ENCODE measurements at places on chromosomes 16 and 17.

- no peak for DNase-seq
Observed at GRCh38 chr17:17079336-17079735, 37.1 kb downstream of the MPRIP start.

GRCh38 chr16:69087161-69087581, 18.3 kb upstream of the HAS3 start:
- no peak for DNase-seq

DNA sequence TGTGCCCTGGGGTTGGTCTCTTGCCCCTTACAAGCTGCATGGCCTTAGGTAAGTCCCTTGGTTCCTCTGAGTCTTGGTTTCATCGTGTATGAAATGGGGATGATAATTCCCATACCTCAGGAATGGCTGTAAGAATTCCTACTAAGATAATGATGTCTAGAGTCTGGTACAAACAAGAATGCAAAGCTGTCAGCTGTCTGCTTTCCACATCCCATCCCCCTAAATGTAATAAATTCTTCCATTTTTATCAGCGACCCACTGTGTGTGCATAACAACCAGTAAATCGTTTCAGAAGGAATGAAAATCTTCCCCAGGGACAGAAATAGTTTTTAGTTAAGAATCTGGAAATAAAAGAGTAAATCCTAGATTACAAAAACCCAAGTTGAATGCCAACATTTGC, 95.4 kb downstream of the CPPED1 start:
- no peak for DNase-seq

GRCh38 chr17:46733837-46734475, 84.5 kb downstream of the WNT3 start:
- no peak for DNase-seq

- DNase-seq: no peak
Observed at GRCh38 chr17:79797492-79798298, 818 bp upstream of the CBX8 start.

DNA sequence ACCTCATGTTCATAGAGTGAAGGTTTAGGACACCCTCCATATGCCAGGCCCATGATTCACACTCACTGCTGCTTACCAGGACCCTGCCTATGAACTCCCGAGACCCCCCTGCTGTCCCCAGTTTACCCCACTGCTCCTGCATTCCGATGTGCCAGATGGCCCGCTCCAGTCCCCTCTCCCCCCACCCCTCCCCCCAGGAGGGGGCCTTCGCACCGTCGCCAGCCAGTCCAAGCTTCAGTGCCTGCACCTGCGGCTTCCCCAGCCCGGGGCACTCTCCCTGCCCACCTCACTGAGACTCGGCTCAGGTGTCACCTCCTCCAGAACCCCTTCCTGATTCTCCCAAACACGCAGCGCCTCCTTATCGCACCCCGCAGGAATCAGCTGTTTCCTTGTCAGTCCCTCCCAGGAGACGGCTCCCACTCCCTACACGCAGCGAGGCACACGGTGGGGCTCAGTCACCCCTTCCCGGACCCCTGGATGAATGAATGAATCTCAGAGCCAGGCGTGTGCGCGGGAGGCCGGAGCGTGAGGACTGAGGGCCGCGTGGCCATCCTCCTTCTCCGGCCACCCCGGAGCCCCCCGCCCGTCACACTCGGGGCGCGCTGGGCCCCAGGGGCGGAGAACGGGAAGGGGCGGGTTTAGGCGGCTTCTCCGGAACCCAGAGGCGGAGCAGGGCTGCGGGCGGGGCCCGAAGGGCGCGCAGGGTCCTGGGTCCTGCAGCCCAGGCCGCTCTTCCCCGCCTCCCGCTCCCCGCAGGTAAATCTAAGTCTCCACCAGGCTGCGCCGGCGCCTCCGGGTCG, 1.6 kb downstream of the MYO1C start:
- no peak for DNase-seq

DNA sequence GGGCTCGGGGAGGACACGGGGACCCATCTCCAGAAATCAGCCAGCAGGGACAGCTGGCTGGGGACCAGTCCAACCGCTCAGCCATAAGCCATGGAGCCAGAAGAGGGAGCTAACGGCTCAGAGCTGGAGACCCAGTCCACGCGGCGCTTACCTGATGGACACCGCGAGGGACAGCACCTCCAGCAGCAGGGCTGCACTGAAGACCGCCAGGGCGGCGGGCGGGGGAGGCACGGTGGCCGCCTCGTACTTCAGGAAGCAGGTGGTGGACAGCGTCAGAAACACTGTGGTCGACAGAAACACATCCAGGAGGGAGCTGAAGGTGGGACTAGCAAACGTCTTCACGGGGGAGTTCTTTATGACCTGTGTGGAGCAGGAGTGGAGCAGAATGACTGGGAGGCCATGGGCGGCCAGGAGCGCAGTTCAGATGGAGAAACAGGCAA, 102.6 kb upstream of the CREBBP start:
- DNase-seq: no peak

DNA sequence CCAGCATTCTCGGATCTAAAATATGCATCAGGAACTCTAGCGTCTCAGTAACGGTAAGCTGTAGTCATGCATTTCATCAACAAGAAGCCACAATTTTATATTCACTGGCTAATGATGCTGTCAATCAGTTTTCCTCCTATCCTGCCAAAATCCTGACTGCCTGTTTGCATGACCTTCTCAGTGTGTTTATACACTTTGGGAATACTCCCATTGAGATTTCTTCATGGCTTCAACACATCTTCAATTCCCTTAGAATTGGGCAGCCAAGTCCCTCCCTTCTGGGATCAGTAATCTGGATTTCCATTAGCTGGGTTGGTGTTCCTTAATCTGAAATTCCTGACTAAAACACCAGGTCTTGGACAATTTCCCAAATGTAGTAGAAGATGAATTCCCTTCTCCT, 348.9 kb upstream of the DYNLRB2 start:
- no peak for DNase-seq

DNA sequence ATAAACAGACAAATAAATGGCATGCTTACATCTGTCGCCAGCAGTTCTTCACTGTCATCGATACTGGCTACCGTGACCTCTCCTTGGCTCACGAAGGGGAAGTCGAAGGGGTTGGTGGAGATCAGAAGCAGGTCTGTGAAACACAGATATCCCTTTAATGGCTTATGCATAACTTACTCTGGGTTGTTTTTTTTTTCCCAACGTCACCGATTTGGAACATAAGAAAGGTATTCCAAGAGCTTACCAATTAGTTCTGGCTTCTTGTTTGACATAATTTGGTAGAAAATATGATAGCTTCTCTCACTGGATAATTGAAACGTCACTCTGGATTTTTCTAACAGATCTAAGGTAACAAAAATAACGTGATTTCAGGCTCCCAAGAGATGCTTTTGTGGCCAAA, 18.2 kb downstream of the MYH13 start:
- DNase-seq: no peak

- DNase-seq: no peak
Observed at GRCh38 chr16:70809392-70810060, 8.6 kb upstream of the VAC14 start.

DNA sequence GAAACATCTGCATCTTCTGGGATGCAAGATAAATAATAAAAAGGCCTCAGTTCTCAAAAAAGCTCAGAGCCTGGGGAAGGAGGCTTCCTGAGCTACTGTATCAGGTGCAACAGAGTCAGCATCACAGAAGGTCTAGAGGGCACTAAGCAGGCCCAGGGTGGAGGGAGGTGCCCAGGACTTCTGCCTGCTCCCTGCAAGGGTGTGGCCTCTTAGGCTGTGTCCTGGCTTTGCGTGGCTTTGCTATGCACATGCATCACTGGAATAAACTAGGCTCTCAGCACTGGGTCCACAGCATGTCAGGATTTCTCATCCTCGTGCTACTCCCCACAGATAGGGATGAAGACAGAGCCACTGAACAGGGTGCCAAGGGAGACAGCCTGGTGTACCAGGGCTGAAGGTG, 25.5 kb downstream of the CDK5R1 start:
- DNase-seq: no peak

- no peak for DNase-seq
Observed at GRCh38 chr16:23821467-23821866, 14.3 kb upstream of the PRKCB start.

DNA sequence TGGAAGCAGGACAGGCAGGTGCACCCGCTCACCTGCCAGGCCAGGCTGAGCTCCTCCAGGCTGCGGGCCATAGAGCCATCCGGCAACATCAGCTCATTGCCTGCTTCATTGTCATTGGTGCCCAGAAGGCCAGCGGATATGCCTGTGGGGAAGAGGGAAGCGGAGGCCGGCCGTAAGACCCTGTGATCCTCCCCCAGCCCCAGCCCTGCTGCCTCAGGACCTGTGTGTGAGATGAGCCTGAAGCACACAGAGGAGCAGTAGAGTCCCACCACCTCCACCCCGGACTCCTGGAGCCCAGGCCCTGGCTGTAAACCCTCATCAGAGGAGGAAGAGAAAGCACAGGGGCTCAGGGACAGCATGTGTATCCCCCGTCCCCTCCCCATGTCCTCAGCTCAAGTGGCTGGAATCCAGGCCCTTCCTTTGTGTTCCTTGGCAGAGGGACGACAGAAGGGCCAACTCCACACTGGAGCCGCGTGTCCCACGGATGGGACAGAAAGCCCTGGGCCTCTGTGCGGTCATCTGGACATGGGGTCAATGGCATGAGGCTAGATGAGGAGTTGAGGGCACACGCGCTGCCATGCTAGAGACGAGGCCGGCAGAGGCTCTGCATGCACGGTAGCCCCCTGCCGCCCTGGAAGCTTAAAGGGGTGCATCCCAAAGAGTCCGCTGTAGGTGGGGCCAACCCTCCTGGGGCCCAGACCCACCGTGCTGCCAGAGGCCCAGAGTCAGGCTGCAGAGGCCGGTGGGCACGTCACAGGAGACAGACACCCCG, 39.1 kb downstream of the RMI2 start:
- no peak for DNase-seq

DNA sequence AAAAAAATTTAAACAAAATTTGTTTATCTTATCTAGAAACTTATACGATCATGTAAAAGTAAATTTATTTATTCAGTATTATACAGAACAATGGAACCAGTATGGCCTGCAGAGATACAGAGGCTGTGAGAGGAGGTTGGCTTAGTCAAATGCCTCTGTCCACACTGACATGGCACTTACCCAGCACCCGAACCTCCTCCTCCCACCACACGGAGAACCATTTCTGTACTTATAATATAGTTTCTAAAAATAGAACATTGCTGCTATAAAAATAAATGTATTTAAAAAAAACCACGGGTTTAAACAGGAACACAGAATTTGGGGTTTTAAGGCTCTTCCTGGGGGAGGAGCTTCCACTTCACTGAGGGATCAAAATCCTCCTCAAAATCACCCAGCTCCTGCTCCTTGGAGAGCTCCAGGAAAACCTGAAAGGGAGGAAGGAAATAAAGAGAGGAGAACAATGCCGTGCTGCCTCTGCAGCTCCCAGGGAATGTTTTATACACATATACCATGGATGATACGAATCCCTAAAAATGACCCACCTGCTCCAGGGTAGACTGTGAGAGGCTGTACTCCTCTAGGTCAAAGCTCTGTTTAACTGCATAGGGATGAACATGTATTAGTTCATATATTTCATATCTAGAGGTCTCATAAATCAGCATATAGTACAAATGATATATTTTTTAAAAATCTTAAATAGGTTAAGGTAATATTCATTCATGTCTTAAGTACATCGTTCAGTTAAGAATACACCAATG, 87.3 kb downstream of the ABCA8 start:
- no peak for DNase-seq

DNA sequence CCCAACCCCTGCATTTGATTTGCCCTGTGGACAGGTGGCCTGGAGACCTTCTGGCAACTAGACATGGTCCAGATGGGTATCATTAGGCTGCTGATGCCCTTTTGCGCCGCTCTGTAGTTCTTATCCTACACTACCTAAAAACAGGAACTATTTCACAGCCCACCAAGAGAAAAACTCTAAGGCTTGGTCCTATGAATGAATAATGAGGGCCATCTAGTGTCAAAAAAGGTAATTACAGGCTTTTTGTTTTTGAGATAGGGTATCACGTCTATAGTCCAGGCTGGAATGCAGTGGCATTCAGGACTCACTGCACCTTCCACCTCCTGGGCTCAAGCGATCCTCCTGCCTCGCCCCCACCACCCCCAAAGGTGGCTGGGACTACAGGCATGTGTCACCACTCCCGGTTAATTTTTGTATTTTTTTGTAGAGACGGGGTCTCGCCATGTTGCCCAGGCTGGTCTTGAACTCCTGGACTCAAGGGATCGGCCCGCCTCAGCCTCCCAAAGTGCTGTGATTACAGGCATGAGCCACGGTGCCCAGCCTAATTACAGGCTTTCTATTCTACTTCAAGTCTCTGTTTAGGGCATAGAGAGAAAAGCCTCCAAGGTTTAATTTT, 20.9 kb downstream of the COIL start:
- peak; percentile 31 for DNase-seq

DNA sequence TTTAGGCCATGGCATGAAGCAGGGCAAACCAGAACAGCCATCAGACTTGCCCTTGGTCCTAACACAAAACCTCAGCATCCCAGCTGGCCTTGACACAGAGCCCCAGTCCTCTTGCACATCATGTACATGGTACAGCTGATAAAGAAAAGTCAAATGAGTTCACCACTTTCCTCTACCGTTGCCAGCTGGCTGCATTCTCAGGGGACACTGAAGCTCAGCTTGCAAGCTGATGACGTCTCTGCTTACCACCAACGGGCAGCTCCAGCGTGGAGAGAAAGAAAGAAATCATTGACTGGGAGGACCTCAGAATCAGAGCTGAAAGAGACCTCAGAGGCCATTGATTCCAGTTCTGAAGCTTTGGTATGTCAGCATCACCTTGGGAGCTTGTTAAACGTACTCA, 80.7 kb upstream of the CES5A start:
- DNase-seq: no peak

GRCh38 chr17:73255671-73256181, 6.0 kb downstream of the CPSF4L start:
- no peak for DNase-seq

GRCh38 chr16:84471316-84471715, 33.1 kb downstream of the MEAK7 start:
- no peak for DNase-seq

DNA sequence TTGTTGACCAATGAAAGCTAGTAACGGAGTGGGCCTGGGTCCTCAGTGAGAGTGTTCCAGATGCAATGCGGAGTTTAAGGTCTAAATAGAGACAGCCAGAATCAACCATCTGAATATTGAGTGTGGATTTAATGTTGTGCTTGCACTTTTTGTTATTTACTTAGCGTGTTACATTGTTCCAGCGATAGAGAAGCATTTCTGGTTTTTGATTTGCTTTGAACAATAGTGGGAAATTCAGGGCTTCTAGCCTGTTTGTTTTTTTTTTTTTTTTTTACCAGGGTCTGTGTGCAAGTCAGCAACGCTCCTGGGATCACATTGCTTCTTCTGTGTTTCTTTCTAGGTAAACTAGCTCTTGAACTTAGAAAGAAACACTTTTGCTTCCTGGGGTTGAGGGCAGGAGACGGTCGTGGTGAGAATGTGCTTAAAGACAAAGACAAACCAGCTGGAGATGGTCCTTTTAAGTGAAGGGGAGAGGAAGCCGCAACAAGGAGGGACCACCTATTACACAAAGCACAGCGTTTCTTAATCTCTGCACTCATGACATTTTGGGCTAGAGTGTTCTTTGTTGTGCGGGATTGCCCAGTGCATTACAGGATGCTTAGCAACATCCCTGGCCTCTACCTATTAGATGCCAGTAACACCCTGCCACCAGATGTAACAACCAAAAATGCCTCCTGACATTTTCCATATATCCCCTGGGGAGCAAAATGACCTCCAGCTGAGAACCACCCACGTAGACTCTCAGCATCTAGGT, 119.2 kb downstream of the MAP2K6 start:
- DNase-seq: no peak
